ENCODE measurements at places on chromosomes 3 and 15. TPM values are rescaled to one million over a fixed set of nuclear protein-coding genes. Genes with fewer than 3 reads are reported as not detected.

DNA sequence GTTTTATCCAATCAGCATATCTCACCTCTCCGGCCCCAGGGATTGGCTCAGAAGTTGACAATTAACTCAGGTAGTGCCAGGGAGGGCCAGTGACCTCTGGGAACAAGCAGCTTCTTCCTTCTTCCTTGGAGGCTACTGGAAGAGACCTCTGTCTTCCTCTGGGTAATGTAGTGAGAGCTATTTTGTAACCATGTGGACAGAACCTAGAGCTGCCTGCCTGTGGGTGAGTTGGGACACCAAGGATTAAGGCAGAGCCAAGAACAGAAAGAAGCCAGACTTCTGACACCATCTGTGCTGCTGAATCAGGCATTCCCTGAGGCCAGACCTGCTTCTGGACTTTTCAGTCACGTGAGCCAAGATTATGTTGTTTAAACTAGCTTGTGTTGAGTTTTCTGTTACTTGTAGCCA is 5.9 kb upstream of the NDUFAF1 start:
- no peaks in the 10 kb centered on the region for H3K4me1 ChIP-seq
- H3K27me3 ChIP-seq, result no peaks in the 10 kb centered on the region
- H3K4me3 ChIP-seq, result no peak overlapping the region
- DNase-seq, result peak; percentile 34
- no peak overlapping the region for H3K27ac ChIP-seq
- no peaks in the 10 kb centered on the region for H3K36me3 ChIP-seq

- no peaks in the 10 kb centered on the region for H3K27me3 ChIP-seq
- H3K36me3 ChIP-seq, result no peaks in the 10 kb centered on the region
- H3K27ac ChIP-seq, result no peak overlapping the region
- no peaks in the 10 kb centered on the region for H3K4me1 ChIP-seq
- no peak overlapping the region for H3K4me3 ChIP-seq
Measured at GRCh38 chr3:67601385-67601784, 53.0 kb downstream of the SUCLG2 start.

DNA sequence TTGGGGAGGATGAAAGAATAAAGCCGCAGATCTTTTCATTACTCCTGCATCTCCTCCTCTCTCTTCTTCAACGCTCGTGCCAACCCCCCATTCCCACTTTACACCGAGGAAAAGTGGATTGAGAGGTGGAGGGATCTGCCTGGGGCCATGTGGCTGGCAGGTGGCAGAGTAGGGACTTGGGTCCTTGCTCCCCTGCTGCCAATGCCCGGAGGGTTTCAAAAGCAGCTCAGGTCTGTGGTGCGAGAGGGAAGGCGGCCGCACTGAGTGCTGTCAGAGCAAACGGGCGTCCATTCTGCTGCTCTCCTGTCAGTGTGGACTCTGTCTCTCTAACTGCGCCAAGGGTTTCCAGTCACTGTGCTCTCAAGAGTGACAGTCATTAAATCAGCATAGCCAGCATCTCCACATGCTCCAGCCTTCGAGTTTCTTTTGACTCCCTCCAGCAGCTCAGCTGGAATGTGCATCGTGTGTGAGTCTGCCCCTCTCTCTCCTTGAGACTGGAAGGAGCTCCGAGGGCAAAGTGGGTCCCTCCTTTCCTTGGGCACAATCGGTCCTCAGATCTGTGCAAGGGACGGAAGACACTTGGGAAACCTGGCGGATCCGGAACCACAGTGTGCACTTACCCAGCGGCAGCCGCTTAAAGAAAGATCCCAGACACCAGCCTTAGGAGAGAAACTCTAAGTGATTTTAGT is 68.6 kb downstream of the VGLL4 start:
- H3K36me3 ChIP-seq, result no peaks in the 10 kb centered on the region
- H3K27ac ChIP-seq, result no peak overlapping the region
- no peaks in the 10 kb centered on the region for H3K27me3 ChIP-seq
- peak; percentile 12 for DNase-seq
- no peaks in the 10 kb centered on the region for H3K4me1 ChIP-seq

DNA sequence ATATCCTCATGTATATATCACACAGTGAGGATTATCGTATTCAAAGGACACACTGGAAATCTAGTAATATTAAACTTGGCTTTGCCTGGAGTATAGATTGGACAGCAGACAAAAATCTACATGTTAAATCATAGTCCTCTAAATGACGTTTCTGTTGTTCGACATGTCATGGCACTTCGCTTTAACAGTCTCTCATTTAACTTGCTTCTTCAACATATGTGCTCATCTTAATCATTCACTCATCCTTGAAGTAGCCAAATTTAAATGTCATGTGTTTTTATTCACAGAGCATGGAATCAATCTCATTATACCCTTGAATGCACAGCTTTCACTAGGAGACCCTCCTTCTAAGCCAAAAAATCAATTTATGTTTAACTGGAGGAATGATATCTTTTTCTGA is 417.0 kb upstream of the CNTN6 start:
- no peaks in the 10 kb centered on the region for H3K4me1 ChIP-seq
- H3K4me3 ChIP-seq, result no peak overlapping the region
- H3K36me3 ChIP-seq, result no peaks in the 10 kb centered on the region
- H3K27ac ChIP-seq, result no peak overlapping the region
- DNase-seq, result no peak

GRCh38 chr15:34203936-34204335 is 6.0 kb downstream of the KATNBL1 start:
- H3K27ac ChIP-seq, result no peak overlapping the region
- H3K27me3 ChIP-seq, result no peaks in the 10 kb centered on the region
- no peak overlapping the region for H3K4me3 ChIP-seq
- H3K36me3 ChIP-seq, result no peaks in the 10 kb centered on the region
- no peak for DNase-seq
- peaks cover 9% of the 10 kb centered on the region for H3K4me1 ChIP-seq

GRCh38 chr15:83365370-83365938 is 81.0 kb upstream of the BNC1 start:
- no peaks in the 10 kb centered on the region for H3K27me3 ChIP-seq
- DNase-seq, result peak; percentile 43
- H3K36me3 ChIP-seq, result no peaks in the 10 kb centered on the region
- peak overlapping the region; percentile 29 for H3K4me3 ChIP-seq
- no peaks in the 10 kb centered on the region for H3K4me1 ChIP-seq

Gene ALDH1L1
- 67.5 TPM for total RNA-seq

Gene USP3
- total RNA-seq, result 38.5 TPM
